ENCODE measurements at places on chromosomes 3 and 15.

- no peak for DNase-seq
These were observed 21.8 kb upstream of the LIMD1 start for GRCh38 chr3:45572755-45573154.

GRCh38 chr3:85678713-85679112 lies 719.9 kb downstream of the CADM2 start:
- DNase-seq: no peak

DNA sequence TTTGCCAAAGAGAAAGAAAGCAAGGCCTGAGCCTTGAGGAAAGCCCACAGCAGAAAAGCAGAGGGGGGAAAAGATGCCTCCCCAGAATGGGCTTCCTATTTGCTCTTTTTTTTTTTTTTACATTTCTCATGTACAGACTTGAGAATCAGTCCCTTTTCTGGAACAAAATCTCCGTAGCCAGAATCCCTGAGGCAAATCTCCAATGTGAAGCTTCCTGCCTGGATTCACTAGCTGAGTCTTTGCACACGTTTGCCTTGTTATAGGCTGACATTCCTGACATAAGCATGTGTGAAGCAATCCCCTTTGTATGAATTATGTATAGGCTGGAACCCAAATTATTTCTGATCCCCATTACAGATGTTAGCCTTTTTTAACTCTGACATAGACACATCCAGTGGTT lies 52.2 kb upstream of the ACTL6A start:
- no peak for DNase-seq

- DNase-seq: no peak
These were observed 29.3 kb downstream of the RFTN1 start for GRCh38 chr3:16484216-16484615.

GRCh38 chr15:58587486-58587885 lies 155.7 kb downstream of the LIPC start:
- DNase-seq: no peak

- DNase-seq: no peak
These were observed 201.9 kb upstream of the MCTP2 start for GRCh38 chr15:94029495-94029894.

DNA sequence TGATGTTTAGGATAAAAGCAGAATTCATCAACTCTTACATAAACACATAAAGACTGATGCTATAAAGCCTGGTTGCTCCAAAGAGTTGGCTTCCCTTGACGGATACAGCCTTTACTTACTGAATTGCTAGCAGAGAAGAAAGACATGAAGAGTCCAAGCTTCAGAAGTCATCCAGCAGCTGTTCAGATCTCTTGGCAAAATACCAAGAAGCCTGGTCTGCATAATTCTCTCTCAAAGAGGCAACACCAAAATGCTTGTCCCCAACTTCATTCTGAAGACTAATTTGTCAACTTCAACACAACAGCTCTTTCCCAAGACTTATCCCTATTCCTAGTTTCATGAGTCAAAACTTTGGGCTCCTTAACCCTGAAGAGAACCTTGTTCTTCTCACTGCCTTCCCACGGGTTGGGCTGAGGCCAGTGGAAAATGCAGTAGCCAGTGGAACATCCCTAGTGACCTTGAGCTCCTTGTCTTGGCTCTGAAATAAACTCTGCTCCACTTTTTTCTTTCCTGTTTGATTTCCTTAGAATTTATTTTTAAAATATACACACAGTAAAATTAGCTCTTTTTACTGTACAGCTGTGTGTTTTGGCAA lies 119.2 kb upstream of the THBS1 start:
- no peak for DNase-seq

- DNase-seq: no peak
These were observed 7.4 kb downstream of the ETFA start for GRCh38 chr15:76303909-76304308.

DNA sequence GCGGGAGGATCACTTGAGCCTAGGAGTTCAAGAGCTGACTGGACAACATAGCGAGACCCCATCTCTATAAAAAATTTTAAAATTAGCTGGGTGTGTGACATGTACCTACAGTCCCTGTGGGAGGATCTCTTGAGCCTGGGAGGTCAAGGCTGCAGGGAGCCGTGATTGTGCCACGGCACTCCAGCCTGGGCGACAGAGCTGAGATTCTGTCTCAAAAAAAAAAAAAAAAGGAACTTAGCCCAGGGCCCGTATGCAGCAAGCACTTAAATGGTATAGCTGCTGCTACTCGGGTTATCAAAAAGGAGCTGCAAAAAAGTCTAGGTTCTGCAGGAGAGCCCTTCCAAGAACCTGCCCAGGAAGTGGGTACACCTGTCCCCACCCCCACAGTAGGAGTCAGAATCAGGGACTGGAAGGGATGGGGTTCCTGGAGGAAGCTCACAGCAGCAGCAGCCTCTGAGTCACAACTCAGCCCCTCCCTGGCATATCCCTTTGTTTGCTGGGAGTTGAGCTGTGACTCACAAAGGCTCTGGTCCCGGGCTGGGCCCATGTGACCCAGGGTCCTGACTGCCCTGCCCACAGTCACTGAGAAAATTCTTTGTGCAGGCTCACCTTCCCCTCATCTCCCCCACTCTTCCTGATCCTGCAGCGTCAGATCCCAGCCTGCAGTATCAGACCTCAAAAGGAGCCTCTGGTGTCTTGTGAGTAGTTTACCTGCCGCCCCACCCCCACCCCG lies at the start of gene SPATA12:
Gene SPATA12 (plus strand): TSS at position 576 of the 733 bp plus-strand sequence. CDS start 13,031 bp downstream, outside the sequence.
- peak; percentile 72 for DNase-seq

- no peak for DNase-seq
These were observed 528.3 kb upstream of the CFAP20DC start for GRCh38 chr3:59578129-59578528.

GRCh38 chr3:105349684-105350387 lies 16.9 kb upstream of the ALCAM start:
- no peak for DNase-seq

GRCh38 chr3:72969766-72970165 lies 26.8 kb upstream of the PPP4R2 start:
- DNase-seq: no peak

GRCh38 chr3:72976281-72976741 lies 20.3 kb upstream of the PPP4R2 start:
- DNase-seq: no peak

GRCh38 chr15:62644889-62645742 lies 397.4 kb upstream of the TPM1 start:
- DNase-seq: no peak

DNA sequence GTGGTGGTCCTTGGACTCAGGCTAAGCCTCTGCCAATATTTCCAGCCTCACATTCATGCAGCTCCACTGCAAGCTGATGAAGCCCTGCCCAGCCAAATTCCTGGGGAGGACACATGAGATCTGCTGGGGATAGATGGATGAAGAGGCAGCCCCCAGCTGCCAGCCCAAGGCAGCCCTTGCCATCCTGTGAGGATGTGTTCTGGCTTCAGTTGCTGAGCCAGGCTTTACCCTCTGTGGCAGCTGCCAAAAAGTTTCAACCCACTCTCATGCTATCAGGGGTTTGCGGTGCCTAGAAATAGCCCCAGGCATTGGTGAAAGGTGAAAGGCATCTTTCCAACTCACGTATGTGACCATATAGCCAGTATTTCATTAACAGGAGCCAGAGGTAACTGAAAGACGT lies 37.6 kb downstream of the C2CD4A start:
- DNase-seq: no peak

DNA sequence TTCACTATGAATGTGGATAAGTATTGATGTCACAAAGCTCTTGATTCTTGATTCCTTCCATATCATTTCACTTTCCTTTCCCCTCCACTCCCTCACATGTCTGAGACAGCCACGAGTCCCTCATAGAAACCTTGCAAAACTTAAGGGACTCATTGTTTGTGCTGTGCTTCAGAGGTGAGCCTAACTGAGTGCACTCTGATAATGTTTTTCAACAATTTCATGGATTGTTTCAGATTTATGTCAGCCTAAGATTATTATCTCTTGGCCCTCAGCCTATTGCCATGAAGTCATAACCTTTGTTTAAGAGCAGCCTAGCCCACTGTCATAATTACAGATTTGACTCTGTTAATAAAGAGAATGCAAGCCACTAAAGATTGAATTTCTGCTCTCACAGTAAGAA lies 363.6 kb downstream of the MECOM start:
- no peak for DNase-seq

- DNase-seq: no peak
These were observed 30.5 kb downstream of the OXSM start for GRCh38 chr3:25820366-25820765.

DNA sequence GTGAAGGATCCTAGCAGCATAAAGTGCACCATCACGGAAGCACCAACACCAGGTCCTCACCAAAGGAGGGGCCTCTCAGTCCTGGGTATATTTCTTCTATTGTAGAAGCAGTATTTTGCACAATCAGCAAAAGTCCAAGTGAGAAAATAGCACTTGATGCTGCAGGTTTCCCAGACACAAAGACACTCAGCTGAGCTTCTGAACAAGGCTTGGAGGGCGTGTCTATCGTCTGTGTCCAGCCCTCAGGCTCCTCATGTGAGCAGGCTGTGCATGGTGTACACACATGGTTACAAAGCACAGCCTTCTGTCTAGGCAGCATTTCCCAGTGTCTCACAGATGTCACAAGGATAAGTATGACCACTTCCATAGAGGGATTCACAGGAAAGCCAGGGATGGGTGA lies 98.3 kb upstream of the SPATA12 start:
- DNase-seq: no peak

GRCh38 chr15:27742751-27743477 lies 356.2 kb downstream of the OCA2 start:
- no peak for DNase-seq

GRCh38 chr15:29289173-29289572 lies 19.6 kb upstream of the NSMCE3 start:
- DNase-seq: no peak

Data from WTC11 (cell line).